Activated T-cell treated with anti-CD3 and anti-CD28 coated beads for 1 hour (primary cell): ENCODE measurements at places on chromosomes 11 and 22.

GRCh38 chr22:37896181-37896592, 9.9 kb upstream of the MICALL1 start:
- DNase-seq = no peak

DNA sequence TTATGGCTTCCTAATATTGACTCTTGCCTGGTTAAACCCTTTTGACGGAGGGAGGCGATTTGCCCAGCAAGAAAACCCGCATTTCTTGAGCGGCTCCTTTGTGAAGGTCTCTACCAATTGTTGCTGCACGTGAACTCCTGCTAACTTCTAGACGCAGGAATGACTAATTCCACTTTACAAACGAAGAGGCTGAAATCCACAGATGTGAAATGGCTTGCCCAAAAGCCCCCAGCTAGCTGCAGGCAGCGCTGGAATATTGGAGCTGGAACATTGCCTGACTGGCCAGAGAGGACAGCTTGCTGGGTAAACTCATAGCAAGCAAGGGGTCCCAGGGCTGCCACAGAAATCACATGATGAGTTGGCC, 542 bp downstream of the GCAT start:
- no peak for DNase-seq

DNA sequence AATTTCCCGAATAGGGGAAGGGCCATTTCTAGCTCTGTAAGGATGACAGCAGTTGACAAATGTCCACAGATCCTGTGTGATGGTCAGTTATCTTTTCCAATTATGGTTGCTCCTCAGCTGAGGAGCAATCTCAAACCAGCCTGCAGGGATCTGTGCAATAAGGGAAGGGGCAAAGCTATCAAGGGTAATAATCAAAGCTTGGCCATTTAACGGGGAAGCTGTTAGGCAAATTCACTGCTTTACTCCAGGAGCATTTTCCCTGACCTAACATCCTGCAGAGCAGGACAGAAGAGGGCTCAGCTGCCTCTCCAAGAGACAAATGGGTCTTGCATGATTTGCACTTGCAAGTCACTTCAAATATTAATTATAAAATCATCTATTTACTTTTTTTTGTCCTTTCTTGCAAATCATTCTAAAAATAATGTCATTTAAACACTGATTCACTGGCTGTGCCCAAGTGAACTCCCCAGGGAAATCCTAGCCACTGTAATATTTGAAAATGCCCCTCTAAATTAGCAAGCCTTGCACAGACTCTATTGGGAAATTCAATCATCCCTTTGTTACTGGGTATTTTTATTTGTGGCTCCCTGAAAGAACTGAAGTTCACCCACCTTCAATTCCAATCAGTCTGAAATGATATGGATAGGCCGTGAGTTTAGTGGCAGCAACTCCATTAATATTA, 1256.7 kb downstream of the LRRC4C start:
- DNase-seq = no peak

GRCh38 chr11:74203966-74204365, 32.9 kb downstream of the PPME1 start:
- DNase-seq = no peak

- DNase-seq = no peak
Observed at GRCh38 chr11:58928691-58929090, 10.6 kb upstream of the GLYATL1 start.

- no peak for DNase-seq
Observed at GRCh38 chr11:8249482-8249881, 14.2 kb downstream of the LMO1 start.

- DNase-seq = no peak
Observed at GRCh38 chr11:14764179-14764578, 120.6 kb downstream of the PDE3B start.

- no peak for DNase-seq
Observed at GRCh38 chr22:49783926-49784629, 43.6 kb downstream of the BRD1 start.

DNA sequence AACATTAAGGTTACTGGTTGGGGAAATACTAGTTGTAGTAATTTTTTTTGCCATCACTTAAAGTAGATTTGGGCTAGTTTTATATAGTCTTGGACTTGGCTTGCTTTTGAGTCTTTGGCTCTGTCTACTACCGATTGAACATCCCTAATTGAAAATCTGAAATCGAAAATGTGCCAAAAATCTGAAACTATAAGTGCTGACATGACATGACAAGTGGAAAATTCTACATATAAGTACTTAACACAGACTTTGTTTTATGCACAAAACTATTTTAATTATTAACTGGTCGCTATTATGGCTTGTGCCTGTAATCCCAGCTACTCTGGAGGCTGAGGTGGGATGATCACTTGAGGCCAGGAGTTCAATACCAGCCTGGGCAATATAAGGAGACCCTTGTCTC, 22.5 kb downstream of the RNF169 start:
- DNase-seq = no peak

- no peak for DNase-seq
Observed at GRCh38 chr11:12897867-12898266, 111.2 kb upstream of the RASSF10 start.

- DNase-seq = no peak
Observed at GRCh38 chr11:1167751-1168231, 10.0 kb downstream of the MUC5AC start.

GRCh38 chr22:37623075-37624016, 14.7 kb downstream of the GGA1 start:
- DNase-seq = peak; percentile 67

GRCh38 chr11:128696941-128697340, 3.1 kb downstream of the FLI1 start:
- no peak for DNase-seq

GRCh38 chr11:77063407-77063806, 3.4 kb upstream of the CAPN5 start:
- no peak for DNase-seq

- DNase-seq = no peak
Observed at GRCh38 chr11:84316866-84317555, 1030.8 kb upstream of the CCDC90B start.

DNA sequence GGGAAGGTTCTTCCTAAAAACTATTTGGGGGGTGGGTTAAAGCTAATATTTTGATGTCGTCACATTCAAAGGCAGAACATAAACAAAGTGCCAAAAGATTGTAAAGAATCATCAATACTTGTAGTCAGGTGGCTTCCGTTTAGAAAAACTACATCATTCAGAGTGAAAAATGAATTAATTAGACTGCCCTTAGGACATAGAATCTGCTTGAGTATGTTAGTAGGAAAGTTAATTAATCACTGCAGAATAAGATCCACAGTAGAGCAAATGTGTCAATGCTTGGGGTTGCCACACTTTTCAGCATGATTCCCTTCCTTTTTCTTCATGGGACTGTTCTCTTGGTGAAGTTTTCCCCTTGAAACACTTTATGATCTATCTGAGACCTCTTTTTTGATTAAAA, 166.8 kb upstream of the MTNR1B start:
- no peak for DNase-seq
